ENCODE measurements at places on chromosomes 1 and 21.

DNA sequence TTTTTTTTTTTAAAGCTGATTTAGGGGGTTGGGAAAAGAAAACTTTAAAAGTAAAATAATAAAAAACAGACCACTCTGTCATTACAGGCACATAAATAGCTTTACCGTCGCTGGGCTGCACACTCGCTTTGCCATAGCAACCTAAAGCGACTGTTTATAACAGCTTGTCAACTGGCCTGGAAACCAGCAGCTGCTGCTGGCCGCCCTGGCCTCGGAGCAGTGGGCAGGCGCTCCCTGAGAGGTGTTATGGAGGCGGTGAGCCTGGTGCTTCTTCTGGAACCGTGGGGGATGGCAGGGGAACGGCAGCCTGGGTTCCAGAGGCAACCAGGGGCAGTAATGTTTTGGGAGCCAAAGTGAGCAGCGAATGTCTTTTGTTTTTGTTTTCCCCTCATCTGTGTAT lies 45.7 kb downstream of the ATP2B4 start:
- peak; percentile 59 for DNase-seq

GRCh38 chr1:11342621-11343032 lies 69.6 kb downstream of the UBIAD1 start:
- DNase-seq: no peak

DNA sequence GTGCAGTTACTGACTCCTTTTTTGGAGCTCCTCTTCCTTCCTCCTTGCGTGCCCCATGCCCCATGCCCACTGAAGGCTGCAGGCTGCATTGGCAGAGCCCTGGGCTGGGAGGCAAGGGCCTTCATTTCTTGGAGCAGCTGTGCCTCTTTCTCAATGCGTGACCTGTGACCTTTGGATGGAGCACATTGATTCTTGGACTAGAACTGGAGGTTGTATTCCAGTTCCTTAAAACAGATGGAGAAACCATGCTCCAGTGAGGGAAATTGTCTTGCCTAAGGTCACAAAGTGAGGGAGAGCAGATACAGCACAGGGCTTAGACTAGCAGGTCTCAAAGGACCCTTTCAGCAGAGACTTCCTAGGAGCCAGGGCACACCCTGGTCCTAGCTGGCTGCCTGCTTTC lies 9.0 kb downstream of the TMEM269 start:
- DNase-seq: no peak

DNA sequence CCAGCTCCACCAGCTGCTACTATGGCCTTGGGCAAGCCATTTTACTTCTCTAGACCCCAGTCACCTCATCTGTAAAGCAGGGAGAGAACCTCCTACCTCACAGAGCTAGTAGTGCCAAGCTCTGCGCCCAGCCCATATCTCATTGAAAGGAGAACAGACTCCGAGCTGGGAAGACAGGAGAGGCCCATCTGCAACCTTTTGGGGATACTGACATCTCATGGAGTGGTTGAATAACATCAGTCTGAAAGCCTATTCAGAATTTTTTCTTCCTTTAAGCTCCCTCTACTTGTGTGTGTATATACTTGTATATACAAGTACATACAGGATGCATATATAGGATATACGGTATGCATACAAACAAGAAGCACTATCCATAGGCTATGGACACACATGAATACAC lies 279.5 kb upstream of the POU3F1 start:
- no peak for DNase-seq

GRCh38 chr1:161933592-161934588 lies 89.8 kb downstream of the OLFML2B start:
- no peak for DNase-seq

DNA sequence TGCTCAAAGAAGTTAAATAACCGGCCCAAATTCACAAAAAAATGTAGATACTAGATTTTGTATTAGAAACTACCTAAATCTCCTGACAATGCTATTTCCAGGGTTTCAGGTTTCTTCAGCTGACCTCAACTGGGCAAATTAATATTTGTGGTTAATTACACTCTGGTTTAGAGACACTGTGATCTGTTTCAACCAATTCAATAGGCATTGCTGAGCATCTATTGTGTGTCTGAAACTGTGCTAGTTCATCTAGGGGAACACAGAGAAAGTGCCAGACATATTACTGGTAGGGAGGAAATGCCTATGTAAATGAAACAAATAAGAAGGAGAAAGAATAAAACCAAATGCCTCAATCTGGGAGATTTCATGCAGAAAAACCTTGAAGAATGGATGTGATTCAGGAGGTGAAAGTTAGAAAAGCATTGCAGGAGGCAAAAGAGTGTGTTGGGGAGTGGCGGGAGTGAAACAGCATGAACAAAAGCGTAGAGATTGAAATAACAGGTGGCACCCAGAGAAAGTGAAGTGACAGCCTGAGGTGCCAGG lies 51.3 kb upstream of the IVNS1ABP start:
- no peak for DNase-seq

Data from urinary bladder (tissue), 4 donors.